ENCODE measurements at places on chromosomes 12 and 14.

DNA sequence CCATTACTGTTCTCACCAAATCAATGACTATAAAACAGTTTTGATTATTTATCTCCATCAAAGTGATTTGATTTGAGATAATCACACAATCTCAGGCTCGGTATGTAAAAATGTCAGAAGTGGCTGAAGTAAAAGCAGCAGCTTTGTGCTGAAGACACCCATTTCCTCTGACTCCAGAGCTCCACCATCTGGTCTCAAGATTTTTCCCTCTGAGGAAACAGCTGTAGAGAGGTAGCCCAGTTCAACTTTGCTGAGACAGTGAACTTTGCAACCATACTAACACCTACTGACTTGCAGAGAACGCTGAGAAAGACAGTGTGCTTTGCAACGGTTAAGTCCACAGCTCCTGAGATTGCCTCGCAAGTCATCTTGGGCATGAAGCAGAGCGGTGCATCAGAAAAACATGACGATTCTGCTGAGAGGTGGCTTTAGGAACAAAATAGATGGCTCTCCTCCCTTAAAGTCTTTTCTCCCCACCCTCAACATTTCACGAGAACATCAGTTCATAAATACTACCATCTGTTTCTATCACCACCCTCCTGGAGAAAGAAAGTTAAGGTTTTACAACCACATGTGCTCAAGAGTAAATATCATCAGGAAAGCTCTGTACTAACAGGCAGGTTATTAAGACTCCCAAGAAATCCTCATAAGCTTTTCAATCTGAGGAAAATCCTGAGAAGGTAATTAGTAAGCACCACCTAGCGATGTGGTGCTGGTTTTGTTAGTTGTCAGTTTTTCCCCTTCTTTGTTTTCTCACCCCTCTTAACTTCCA, 34.8 kb downstream of the HIGD1C start:
- DNase-seq, result peak; percentile 40

GRCh38 chr14:69354383-69355153, 43.5 kb downstream of the ERH start:
- DNase-seq, result no peak

DNA sequence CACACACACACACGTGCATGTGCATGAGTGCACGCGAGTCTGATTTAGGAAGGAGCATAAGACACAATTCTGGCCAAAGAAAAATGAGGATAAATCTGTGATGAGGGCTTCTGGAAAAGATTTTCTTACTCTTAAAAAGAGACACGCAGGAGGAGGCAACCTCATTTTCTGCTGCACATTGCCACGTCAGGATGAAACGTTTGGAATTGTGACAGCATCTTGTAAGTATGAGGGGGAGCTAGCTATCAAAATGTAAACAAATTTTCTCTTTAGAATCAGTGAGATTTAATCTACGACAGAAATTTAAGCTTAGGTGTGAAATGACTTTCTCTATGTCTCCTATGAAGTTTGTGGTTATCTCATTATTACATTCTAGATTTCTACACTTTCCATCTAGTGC, 31.1 kb upstream of the NUBPL start:
- DNase-seq, result no peak

DNA sequence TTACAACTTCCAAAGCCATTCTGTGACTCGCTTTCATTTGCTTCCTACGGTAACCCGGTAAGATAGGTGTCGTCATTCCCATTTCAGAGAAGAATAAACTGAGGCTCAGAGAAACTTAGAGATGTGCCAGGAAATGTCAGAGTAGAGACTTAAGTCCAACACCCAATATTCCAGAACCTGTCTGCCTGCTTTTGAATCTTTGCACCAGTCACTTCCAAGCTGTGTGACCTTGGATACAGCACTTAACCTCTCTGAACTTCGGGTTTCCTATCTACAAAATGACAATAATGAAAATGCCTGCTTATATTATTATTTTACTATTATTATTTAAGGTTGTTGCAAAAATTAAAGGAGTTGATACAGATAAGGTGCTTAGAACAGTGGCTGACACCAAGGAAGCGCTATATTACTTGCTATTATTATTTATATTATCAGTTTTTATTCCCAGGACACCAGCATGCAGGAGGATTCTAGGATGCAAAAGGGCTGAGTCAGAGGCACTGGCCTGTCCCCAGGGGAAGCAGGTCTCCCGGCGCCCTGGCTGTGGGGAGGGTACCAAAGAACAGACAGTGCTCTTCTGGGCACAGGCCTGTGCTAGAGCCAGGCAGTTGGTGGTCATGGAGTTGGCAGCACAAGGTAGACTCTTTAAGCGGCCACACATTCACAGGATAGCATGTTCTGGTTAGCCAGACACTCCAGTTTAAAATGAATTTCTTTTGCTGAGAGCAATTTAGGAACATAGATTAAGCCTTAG, 5.4 kb downstream of the HSPB8 start:
- no peak for DNase-seq

- DNase-seq, result peak; percentile 40
Measured at GRCh38 chr14:30194741-30195148, 267.1 kb upstream of the PRKD1 start.

DNA sequence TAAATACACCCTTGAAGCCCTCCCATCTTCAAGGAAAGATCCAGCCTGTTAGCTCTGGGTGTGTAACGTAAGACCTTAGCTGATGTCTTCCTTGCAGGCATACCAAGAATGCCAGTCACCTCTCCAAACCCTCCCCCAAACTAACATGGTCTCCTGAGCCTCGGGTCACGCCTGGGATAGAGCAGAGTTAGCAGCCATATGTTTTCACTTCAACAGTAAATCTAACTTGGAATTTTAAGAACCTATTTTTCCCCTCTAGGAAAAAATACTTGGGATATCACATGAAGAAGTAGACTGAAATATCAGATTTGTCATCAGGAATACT, 27.9 kb downstream of the BCL2L14 start:
- no peak for DNase-seq

DNA sequence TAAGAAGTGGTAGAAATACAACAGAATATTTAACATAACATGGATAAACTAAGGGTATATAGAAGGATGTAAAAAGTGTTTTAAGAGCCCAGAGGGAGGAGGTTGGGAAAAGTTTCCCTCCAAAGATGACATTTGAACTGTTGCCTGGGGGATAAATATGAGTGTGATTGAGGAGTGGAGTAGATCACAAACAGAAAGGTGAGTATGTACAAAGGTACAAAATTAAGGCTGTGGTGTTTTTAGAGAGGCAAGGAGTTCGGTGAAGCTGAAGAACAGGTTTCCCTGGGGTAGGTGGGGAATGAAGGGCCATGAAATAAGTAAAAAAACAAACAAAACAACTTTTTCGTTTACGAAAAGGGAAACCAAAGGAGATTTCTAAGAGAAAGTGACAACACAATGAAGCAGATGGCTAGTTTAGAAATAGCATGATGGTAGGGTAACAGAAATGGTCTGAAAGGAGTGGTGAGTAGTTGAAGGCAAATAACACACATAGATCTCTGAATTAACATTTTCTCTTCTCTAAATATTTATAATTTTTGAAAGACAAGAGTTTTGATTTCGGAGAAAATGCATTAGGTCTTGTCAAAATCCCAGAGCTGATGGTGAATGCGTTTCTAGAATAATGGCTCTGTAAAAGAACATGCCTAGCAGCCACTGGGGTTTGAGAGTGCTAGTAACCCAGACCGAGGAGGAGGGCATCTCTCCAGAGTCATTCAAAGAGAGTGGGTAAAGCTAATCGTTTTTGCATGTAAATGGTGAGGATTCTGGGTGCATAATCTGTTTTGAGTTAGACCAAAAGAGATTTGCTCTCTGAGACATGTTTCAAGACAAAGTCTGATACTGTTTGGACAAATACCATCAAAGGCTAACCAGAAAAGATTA, 240.4 kb upstream of the DCN start:
- no peak for DNase-seq
